ENCODE measurements at places on chromosomes 3 and 15. TPM values are rescaled to one million over a fixed set of nuclear protein-coding genes. Genes with fewer than 3 reads are reported as not detected.

Gene SELENOS
- total RNA-seq: 62.1 TPM

GRCh38 chr15:44029003-44029402 lies 166.1 kb downstream of the FRMD5 start:
- DNase-seq: no peak

Gene PCBP4
- 378 TPM for total RNA-seq

Gene ZNF621
- 18.5 TPM for total RNA-seq

Gene C2CD4A
- total RNA-seq: not detected

Gene TMEM43
- total RNA-seq: 131 TPM

- no peak for DNase-seq
Measured at GRCh38 chr3:74121761-74122160, 492.7 kb downstream of the CNTN3 start.

- no peak for DNase-seq
Measured at GRCh38 chr15:41281236-41281635, 50.2 kb downstream of the CHP1 start.

- DNase-seq: no peak
Measured at GRCh38 chr15:29736744-29737020, 85.6 kb downstream of the TJP1 start.

Gene FGF12
- total RNA-seq: 10.2 TPM

GRCh38 chr3:85384372-85384771 lies 425.6 kb downstream of the CADM2 start:
- no peak for DNase-seq

Gene MKRN3
- total RNA-seq: 0.46 TPM

Gene RTP1
- not detected for total RNA-seq

Gene PRR20G
- total RNA-seq: not detected

GRCh38 chr3:45579251-45579650 lies 15.3 kb upstream of the LIMD1 start:
- DNase-seq: no peak

Data from esophagus muscularis mucosa (tissue), 4 donors.